Activated CD8-positive, alpha-beta T cell treated with anti-CD3 and anti-CD28 coated beads, Interleukin-2, amount 10 ng/mL, durations not matched to agents 7 days and 5 days (primary cell): ENCODE measurements at places on chromosomes 3 and 15. TPM values are rescaled to one million over a fixed set of nuclear protein-coding genes. Genes with fewer than 3 reads are reported as not detected.

GRCh38 chr3:98730886-98731537 is 32.1 kb upstream of the ST3GAL6 start:
- H3K27ac ChIP-seq: no peak overlapping the region
- H3K27me3 ChIP-seq: peaks cover 50% of the 10 kb centered on the region

DNA sequence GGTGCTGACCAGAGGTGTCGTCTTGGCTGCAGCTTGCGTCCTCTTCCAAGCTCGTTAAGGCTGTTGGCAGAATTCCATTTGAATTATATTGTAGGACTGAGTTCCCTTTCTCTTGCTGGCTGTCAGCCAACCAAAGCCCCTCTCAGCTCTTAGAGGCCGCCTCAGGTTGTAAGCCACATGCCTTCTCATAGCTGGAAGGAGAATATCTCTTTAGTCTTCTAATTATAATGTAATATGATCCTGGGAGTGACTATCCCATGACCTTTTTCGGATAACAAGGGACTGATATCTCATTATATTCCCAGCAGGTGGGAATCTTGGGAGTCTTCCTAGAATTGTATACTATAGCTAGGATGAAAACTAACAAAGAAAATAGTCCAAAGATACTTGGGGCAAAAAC is 4.8 kb downstream of the SCG5 start:
- H3K27ac ChIP-seq: no peak overlapping the region
- no peaks in the 10 kb centered on the region for H3K4me1 ChIP-seq
- DNase-seq: no peak
- no peaks in the 10 kb centered on the region for H3K27me3 ChIP-seq
- no peak overlapping the region for H3K4me3 ChIP-seq

GRCh38 chr15:53457479-53457878 is 302.0 kb downstream of the WDR72 start:
- no peaks in the 10 kb centered on the region for H3K4me1 ChIP-seq
- no peak for DNase-seq
- no peak overlapping the region for H3K4me3 ChIP-seq
- H3K36me3 ChIP-seq: no peaks in the 10 kb centered on the region
- no peak overlapping the region for H3K27ac ChIP-seq
- no peaks in the 10 kb centered on the region for H3K27me3 ChIP-seq

DNA sequence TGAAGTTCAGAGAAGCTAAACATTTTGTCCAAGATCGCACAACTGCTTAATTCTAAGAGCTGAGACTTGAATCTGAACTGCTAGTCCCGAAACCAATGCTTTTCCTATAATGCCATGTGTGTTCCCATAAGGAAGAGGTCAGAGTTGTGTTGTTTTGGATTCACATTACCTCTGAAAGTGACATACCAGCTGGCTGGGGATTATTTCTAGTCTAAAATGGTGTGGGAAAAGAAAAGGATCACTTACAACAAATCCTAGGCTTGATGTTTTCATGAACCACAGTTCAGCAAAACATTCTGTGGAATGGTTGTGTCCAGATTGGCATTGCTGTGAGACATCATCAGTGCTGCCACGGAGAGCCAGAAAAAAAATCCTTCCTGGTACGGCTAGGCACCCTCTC is 35.0 kb upstream of the LRRC3B start:
- no peaks in the 10 kb centered on the region for H3K4me1 ChIP-seq
- H3K27me3 ChIP-seq: no peaks in the 10 kb centered on the region
- H3K36me3 ChIP-seq: no peaks in the 10 kb centered on the region
- H3K4me3 ChIP-seq: no peak overlapping the region

DNA sequence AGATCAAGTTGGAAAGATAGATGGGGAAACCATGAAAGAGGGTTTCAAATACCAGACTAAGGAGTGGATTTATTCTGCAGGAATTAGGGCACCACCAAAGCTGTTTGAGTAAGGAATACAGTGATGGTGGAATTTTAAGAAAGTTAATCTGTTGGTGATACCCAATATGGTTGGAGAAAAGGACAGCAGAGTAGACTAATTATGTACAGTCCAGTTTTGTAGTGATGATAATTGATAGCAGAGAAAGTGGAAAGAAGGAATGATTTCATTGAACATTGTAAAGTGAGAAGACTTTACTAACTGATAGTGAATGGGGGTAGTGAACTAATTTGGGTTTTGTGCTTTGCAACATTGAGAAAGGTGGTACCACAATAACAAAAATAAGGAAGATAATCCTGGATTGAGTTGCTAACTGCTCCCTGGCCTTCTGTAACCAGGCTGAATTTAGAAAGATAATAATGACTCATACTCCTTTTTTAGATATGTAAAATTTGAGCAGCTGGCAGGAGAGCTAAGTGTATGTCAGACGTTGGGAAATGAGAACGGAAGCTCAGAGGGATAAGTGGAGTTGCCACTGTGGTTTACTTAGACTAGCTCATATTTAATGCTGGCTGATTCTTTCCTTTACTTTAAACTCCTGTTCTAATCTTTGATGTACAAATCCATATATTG is 16.9 kb downstream of the TCAIM start:
- H3K27me3 ChIP-seq: no peaks in the 10 kb centered on the region
- no peak for DNase-seq
- peaks cover 21% of the 10 kb centered on the region for H3K36me3 ChIP-seq
- no peak overlapping the region for H3K4me3 ChIP-seq
- no peak overlapping the region for H3K27ac ChIP-seq
- H3K4me1 ChIP-seq: no peaks in the 10 kb centered on the region

- peaks cover 8% of the 10 kb centered on the region for H3K27me3 ChIP-seq
Measured at GRCh38 chr3:129211772-129212171, 28.1 kb upstream of the CNBP start.

- no peak for DNase-seq
- H3K36me3 ChIP-seq: no peaks in the 10 kb centered on the region
- H3K27me3 ChIP-seq: no peaks in the 10 kb centered on the region
- H3K27ac ChIP-seq: no peak overlapping the region
- no peaks in the 10 kb centered on the region for H3K4me1 ChIP-seq
Measured at GRCh38 chr3:154584974-154585373, 155.0 kb upstream of the GPR149 start.

DNA sequence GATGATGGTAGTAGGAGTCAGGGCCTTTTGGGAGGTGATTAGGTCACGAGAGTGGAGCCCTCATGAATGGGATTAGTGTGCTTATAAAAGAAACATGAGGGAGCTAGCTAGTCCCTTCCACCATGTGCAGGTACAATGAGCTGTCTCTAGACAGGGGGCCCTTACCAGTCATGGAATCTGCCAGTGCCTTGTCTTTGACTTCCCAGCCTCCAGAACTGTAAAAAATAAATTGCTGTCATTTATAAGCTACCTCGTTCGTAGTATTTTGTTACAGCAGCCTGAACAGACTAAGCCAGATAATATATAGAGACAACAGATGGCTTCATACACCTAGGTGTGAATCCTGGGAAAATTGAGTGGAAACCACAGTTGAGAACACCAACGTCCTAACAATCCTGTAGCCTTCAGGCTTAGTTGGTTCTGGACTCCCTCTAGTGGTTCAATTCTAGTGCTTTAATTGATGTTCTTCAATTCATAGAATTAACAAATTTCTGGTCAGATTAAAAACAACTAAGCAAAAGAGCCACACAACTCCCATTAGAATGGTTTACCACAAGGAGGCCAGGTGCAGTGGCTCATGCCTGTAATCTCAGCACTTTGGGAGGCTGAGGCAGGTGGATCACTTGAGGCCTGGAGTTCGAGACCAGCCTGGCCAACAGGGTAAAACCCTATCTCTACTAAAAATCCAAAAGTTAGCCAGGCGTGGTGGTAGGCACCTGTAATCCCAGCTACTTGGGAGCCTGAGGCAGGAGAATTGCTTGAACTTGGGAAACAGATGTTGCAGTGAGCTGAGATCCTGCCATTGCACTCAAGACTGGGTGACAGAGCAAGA is 21.3 kb upstream of the GATM start:
- no peak overlapping the region for H3K4me3 ChIP-seq
- H3K27ac ChIP-seq: no peak overlapping the region
- no peaks in the 10 kb centered on the region for H3K27me3 ChIP-seq
- peaks cover 14% of the 10 kb centered on the region for H3K4me1 ChIP-seq
- H3K36me3 ChIP-seq: peaks cover 3% of the 10 kb centered on the region

- H3K36me3 ChIP-seq: peaks cover 60% of the 10 kb centered on the region
- peak overlapping the region; percentile 91 for H3K27ac ChIP-seq
- H3K4me3 ChIP-seq: peak overlapping the region; percentile 68
Measured at GRCh38 chr3:45693941-45694521, 4.8 kb downstream of the SACM1L start.

DNA sequence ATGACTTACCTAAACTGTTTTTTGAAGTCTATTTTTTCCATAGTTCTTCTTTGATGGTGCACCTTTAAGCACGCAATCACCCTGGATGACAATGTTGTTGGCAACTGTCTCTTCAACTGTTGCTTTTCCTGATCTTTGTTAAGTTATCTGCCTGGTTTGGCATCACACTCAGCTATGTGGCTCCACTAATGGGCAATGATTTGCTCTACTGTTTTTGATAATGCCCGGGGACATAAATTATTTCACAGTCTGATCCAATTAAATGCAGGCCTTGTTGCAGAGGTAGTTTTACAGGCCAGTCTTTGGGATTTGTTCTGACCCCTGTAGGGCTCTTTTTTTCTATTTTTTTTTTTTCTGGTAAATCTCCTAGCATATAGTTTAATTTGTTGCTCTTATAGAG is 436.3 kb downstream of the ZNF385D start:
- no peaks in the 10 kb centered on the region for H3K36me3 ChIP-seq
- no peaks in the 10 kb centered on the region for H3K27me3 ChIP-seq
- no peak overlapping the region for H3K4me3 ChIP-seq
- no peak overlapping the region for H3K27ac ChIP-seq

DNA sequence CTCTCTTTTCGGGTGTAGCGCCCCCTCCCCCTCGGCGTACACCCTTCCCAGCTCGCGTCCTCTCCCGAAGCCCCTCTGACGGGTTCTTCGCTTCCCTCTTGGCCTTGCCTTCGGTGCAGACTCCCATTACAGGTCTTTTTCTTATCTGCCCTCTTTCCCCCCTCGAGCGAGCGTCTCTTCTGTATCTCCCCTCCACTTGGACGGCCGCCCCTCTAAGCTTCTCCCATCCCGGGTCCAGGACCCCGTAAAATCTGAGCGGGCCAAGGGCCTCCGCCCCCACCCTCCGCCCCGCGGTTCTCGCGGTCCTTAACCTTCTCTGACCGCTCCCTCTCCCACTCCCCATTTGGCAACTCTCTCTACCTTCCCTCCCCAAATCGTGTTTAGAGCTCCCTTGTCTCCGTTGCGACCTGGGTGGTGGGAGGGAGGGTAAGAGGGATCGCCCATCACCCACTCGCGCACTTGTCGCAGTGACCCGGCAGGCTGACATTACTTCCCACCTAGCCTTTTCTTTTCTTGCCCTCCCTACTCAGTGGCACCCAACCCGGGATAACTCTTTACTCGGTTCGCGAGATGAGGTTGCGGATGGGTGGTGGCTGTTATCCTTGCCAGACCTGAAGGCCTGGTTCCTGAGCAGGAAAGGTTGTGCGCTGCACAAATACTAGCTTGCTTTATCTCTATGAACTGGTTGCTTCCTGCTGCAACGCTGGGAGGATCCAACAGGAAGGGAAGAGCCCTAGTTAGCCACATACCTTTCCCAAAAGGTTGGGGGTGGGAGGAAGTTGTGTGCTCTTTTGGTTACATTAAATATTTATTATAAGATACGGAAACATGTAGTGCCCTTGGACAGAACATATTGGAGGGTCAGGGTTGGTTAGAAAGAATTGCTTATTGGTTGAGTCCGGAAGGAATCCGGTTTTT is 922 bp downstream of the RAB11A start:
- peaks cover 4% of the 10 kb centered on the region for H3K27me3 ChIP-seq
- peak; percentile 49 for DNase-seq

DNA sequence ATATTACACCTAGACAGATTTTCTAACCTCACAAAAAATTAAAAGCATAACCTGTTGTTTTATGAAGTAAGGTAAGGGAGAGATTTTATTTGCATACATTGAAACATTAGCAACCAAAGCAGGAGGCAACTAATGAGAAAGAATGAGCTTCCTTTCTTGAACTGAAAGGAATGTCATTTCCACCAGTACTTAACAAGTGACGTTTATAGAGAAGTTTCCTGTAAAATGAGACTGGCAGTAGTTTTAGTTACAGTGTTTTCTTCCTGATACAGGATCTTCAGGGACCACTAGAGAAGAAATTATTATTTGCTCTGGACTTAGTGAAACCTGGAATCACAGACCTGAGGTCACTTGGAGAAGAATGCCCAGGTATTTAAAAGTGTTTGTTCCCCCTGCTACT is 27.4 kb upstream of the FRMD5 start:
- no peak overlapping the region for H3K4me3 ChIP-seq
- DNase-seq: no peak
- H3K36me3 ChIP-seq: no peaks in the 10 kb centered on the region
- H3K27ac ChIP-seq: no peak overlapping the region
- H3K27me3 ChIP-seq: peaks cover 37% of the 10 kb centered on the region

- no peak overlapping the region for H3K4me3 ChIP-seq
- peaks cover 4% of the 10 kb centered on the region for H3K4me1 ChIP-seq
- H3K27me3 ChIP-seq: no peaks in the 10 kb centered on the region
- H3K36me3 ChIP-seq: peaks cover 18% of the 10 kb centered on the region
Measured at GRCh38 chr3:125245521-125245920, 33.0 kb upstream of the SLC12A8 start.

GRCh38 chr3:64392001-64392400 is 166.7 kb upstream of the PRICKLE2 start:
- H3K4me1 ChIP-seq: no peaks in the 10 kb centered on the region
- no peak overlapping the region for H3K4me3 ChIP-seq
- DNase-seq: no peak

GRCh38 chr3:43956945-43957344 is 266.2 kb downstream of the ABHD5 start:
- DNase-seq: no peak
- no peaks in the 10 kb centered on the region for H3K4me1 ChIP-seq
- no peak overlapping the region for H3K4me3 ChIP-seq
- H3K27ac ChIP-seq: no peak overlapping the region
- H3K36me3 ChIP-seq: no peaks in the 10 kb centered on the region

- H3K27ac ChIP-seq: no peak overlapping the region
- H3K36me3 ChIP-seq: no peaks in the 10 kb centered on the region
- no peak overlapping the region for H3K4me3 ChIP-seq
- peaks cover 14% of the 10 kb centered on the region for H3K27me3 ChIP-seq
- no peak for DNase-seq
- H3K4me1 ChIP-seq: no peaks in the 10 kb centered on the region
Measured at GRCh38 chr3:169822091-169822490, 9.4 kb upstream of the LRRC34 start.

- DNase-seq: no peak
- H3K27ac ChIP-seq: no peak overlapping the region
- H3K36me3 ChIP-seq: peaks cover 3% of the 10 kb centered on the region
- no peak overlapping the region for H3K4me3 ChIP-seq
- no peaks in the 10 kb centered on the region for H3K27me3 ChIP-seq
Measured at GRCh38 chr3:37214076-37214475, 39.7 kb upstream of the LRRFIP2 start.

The ZBED2 gene
- total RNA-seq: 0.68 TPM

The BSN gene
- 0.05 TPM for total RNA-seq

The GATM gene
- 1.6 TPM for total RNA-seq

The COL6A5 gene
- not detected for total RNA-seq

The EPHA3 gene
- 0.08 TPM for total RNA-seq

The CADM2 gene
- total RNA-seq: 0.21 TPM

The ZCWPW2 gene
- total RNA-seq: 0.42 TPM

The SLC22A13 gene
- total RNA-seq: 1.0 TPM
